Left kidney (tissue), 8 donors: ENCODE measurements at places on chromosomes 7 and 10.

GRCh38 chr10:1272079-1272776 is 216.0 kb downstream of the WDR37 start:
- DNase-seq, result no peak

- DNase-seq, result peak; percentile 20
Observed at GRCh38 chr7:68158686-68159295, 1162.2 kb downstream of the TYW1 start.

GRCh38 chr10:75602341-75602740 is 170.9 kb downstream of the LRMDA start:
- no peak for DNase-seq

- no peak for DNase-seq
Observed at GRCh38 chr7:5870311-5870710, 10.3 kb upstream of the OCM start.

- no peak for DNase-seq
Observed at GRCh38 chr10:128908099-128908498, 558.9 kb upstream of the MGMT start.

- DNase-seq, result no peak
Observed at GRCh38 chr7:127943541-127944521, 87.4 kb downstream of the LRRC4 start.

DNA sequence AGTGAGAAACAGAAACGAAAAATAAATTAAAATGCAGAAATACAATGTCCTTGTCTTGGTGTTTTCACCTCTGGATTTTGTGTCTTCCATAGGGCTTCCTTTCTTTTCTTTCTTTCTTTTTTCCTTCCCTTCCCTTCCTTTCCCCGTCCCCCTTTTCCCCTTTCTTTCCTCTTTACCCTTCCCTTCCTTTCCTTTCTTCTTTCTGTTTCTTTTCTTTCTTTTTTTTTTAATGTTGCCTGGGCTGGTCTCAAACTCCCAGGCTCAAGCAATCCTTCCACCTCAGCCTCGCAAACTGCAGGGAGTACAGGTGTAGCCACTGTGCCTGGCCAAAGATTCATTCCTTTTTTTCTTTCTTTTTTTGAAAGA is 8.8 kb downstream of the ZNF853 start:
- no peak for DNase-seq

- no peak for DNase-seq
Observed at GRCh38 chr10:17873946-17874345, 64.8 kb downstream of the MRC1 start.

GRCh38 chr10:102191956-102192355 is 34.1 kb upstream of the ELOVL3 start:
- DNase-seq, result no peak

- DNase-seq, result no peak
Observed at GRCh38 chr10:110495731-110496552, 1.8 kb upstream of the DUSP5 start.

- DNase-seq, result no peak
Observed at GRCh38 chr7:130840599-130840998, 106.6 kb upstream of the KLF14 start.

DNA sequence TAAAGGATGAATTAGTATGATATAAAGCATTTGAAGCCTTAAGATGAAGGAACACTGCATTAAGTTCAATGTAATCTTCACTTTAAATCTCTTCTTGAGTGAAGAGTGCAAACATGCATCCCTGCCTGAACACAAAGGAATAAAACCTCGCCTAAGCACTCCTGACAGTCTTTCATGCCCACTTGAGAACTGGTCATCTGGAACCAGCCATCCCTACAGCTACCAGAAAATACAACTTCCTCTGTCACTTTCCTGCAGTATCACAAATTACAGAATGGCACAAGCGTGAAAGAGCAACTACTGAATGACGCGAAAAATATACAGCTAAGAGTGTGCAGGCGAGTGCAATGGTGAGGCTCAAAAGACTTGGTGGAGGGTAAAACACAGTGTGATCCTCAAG is 1079.9 kb downstream of the CNTNAP2 start:
- DNase-seq, result peak; percentile 21

GRCh38 chr7:36820527-36821170 is 96.4 kb upstream of the AOAH start:
- no peak for DNase-seq

GRCh38 chr10:93876381-93876780 is 17.4 kb upstream of the SLC35G1 start:
- no peak for DNase-seq

DNA sequence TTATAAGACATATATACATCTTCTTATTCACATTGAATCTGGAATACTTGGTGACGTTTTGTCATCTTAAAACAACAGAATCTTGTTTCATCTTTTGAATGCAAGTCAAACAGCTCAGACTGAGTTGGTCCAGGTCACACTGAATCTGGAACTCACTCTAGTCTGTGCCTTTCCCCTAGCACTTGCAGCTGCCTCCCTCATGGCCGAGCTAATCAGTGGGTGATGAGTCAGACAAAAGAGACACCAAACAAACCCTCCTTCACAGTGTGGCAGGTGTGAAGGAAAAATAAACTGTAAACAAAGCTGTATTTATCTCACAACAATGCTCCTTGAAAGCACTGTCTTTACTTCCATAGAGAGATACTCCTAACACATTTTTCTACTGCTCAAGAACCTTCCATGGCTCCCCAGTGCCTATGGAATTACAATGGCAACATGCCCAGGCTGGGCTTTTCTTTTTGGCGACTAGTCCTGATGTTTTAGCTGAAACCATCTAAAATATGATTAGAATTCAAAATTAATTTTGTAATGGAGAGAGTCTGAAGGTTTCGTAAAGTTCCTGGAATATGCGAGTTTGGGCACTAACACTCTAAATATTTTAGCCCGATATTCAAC is 140.0 kb downstream of the ZNF365 start:
- no peak for DNase-seq

- no peak for DNase-seq
Observed at GRCh38 chr10:14700546-14700945, 74.2 kb downstream of the FAM107B start.

DNA sequence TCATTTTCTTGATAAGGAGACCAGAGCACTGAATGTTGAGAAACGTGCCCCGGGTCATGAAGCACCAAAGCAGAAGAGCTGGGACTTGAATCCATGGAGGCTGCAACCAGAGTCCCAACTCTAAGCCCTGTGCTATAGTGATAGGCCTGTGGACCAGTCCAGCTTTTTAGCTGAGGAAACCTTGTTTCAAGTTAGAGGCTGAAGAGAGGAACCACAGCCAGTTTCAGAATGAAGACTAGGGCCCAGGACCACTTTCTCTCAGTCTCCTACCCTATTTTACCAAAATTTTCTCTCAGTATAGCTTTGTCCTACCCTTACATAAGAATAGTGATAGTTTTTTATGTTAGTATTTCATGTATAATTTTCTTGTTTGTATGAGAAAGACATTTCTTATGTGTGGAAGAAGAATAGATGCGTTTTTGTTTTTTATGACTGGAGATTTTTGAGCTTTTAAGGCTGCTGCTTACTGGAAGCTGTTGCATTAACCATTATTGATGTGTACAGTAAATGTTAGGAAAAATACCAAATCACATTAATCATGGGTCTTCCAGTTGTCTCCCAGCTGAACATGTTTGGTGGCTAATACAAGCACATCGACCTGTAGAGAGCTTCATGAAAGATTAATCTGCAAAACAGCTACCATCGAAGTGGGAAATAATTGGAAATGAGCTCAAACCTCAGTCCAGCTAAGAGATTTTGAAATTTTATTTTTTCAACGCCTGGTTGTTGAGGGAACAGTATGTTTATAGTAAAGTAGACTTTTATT is 45.0 kb upstream of the CSTF2T start:
- DNase-seq, result no peak

- no peak for DNase-seq
Observed at GRCh38 chr10:92091965-92092364, 168.4 kb downstream of the BTAF1 start.

DNA sequence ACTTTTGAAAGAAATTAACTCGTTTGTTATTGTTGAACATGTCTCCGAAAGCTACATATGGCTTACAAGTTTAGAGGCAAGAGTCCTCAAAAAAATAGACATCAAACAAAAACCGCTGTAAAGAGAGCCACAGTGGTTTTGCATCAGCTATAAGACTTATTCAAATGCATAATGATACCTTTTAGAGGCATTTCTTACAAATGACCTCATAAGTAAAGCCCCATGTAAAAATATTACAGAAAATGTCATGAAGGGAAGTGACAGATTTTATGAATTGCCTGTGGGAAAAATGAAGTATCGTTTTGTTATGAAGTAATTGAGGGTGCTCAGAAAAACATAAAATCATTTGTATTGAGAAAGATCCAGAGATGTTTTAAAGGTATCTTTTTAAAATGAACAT is 598.0 kb downstream of the NXPH1 start:
- DNase-seq, result no peak

DNA sequence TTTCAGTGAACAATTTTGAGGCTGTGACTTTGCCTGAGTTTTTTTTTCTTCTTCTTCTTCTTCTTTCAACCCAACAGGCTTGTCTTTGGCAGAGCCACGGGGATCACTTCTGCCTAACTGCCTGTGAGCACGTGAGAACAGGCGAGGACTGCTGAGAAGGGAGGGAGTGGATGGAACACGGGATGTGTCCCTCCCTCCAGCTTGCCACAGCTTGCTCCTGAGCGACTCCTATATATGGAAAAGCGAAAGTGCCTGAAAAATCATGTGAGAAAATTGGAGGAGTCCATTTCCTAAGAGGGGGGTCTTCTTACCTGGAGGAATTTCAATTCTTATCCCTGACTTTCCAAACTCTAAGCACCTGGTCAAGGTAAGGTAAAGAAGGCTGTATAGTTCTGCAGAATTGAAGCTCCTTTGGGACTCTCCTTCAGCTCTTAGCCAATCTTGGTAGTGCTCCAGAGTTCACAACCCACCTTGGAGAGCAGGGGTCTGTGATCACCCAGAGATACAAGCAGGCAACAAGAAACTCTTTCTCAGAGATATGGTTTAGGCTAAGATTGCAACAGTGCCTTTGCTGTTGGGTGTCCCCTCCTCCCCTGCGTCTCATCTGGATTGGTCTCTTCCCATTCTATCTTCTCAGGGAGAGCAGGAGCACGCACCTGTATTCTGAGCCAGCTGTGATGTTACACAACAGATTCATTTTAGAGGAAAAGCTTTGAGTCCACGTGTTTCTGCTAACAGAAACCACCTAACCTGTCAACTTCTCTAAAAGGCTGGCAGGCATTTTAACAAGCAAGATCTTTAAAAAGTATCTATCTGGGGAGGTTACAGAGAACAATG is at the start of gene MAT1A:
MAT1A (minus strand) TSS at position 208 of the 837 bp plus-strand sequence. CDS start 235 bp downstream, outside the sequence.
- no peak for DNase-seq

DNA sequence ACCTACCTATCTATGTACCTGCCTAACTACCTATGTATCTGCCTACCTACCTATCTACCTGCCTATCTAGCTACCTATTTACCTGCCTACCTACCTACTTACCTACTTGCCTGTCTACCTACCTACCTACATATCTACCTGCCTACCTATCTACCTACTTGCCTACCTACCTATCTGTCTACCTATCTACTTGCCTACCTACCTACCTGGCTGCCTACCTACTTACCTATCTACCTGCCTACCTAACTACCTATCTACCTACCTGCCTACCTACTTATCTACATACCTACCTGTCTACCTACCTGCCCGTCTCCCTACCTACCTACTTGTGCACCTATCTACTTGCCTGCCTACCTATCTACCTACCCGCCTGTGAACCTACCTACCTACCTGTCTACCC is 68.7 kb upstream of the NPTX2 start:
- no peak for DNase-seq

DNA sequence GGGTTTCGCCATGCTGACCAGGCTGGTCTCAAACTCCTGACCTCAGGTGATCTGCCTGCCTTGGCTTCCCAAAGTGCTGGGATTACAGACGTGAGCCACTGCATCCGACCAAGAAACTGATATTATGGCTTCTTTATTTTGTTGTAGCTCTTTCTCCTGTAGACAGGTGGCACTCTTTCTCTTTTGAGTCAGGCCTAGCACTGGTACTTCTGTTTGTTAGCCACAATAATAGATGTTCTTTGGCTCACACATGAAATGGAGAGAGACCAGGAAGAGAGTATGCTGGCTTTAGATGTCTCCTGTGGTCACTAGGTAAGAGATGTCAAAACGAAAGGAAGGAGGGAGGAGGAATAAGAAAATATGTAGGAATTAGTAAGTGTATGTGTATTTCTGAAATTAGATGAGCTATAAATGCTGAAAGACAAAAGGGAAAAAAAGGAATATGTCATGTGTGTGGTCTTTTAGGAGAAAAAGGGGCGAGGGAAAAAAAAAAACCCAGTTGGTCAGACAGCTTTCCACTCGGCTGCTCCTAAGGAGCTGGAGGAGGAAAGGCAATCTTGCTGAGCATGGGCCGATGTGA is 78.7 kb downstream of the CLEC2L start:
- no peak for DNase-seq

DNA sequence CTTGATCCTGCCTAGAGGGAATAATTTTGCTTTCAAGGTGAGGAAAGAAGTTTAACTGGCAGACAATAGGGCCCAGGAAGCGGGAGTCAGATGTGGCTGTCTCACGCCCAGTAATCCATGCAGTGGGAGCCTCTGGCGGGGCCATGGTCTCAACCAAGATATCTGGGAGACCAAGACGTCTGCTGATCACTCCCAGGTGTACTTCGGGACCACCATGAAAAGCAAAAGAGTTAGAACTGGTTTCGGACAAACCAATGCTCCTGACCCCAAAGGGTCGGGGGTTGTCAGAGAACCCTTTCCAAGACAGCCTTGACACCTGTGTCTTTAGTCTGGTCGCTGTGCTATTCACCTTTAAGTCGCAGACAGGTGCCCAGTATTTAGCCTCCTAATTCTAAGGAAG is 256.9 kb upstream of the MBL2 start:
- no peak for DNase-seq

GRCh38 chr10:600234-600633 is 89.2 kb downstream of the DIP2C start:
- no peak for DNase-seq

GRCh38 chr10:120174491-120174890 is 282.0 kb downstream of the SEC23IP start:
- no peak for DNase-seq

- DNase-seq, result no peak
Observed at GRCh38 chr7:143321734-143322133, 5.8 kb downstream of the CLCN1 start.

GRCh38 chr7:18019555-18019954 is 8.1 kb downstream of the PRPS1L1 start:
- DNase-seq, result no peak

- no peak for DNase-seq
Observed at GRCh38 chr7:84997626-84998025, 189.2 kb downstream of the SEMA3D start.

- DNase-seq, result no peak
Observed at GRCh38 chr7:113891031-113891350, 27.8 kb downstream of the PPP1R3A start.

DNA sequence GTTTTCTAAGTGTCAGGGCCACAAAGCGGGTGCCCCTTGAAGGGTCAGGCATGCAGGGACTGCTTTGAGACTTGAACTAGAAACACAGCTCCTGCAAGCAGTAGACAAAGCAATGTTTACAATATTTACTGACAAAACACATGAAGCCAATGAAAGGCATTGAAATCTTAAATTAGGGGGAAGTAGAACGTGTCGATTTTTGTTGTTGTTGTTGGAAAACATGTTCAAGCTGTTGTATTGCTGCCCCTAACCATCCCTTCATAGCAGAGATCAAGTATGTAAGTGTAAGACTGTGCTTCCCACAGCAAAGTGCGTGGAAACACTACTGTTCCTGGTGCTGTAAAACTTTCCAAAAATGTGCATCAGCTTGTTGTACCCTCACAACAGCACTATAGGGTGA is 131.6 kb upstream of the MGMT start:
- no peak for DNase-seq
